ENCODE measurements at places on chromosomes 12 and 14. TPM values are rescaled to one million over a fixed set of nuclear protein-coding genes. Genes with fewer than 3 reads are reported as not detected.

GRCh38 chr12:110640275-110641025 lies 26.5 kb downstream of the TCTN1 start:
- no peaks in the 10 kb centered on the region for H3K36me3 ChIP-seq
- no peaks in the 10 kb centered on the region for H3K27me3 ChIP-seq
- peak; percentile 5 for DNase-seq
- no peak overlapping the region for H3K4me3 ChIP-seq

GRCh38 chr14:71856199-71856919 lies 75.9 kb upstream of the RGS6 start:
- no peak for DNase-seq
- H3K4me3 ChIP-seq, result no peak overlapping the region
- H3K27ac ChIP-seq, result no peak overlapping the region
- H3K27me3 ChIP-seq, result no peaks in the 10 kb centered on the region
- peaks cover 3% of the 10 kb centered on the region for H3K4me1 ChIP-seq

The SLC8A3 gene
- 0.71 TPM for total RNA-seq

GRCh38 chr14:78307671-78308070 lies 137.5 kb downstream of the NRXN3 start:
- no peak overlapping the region for H3K27ac ChIP-seq
- H3K4me3 ChIP-seq, result no peak overlapping the region
- H3K27me3 ChIP-seq, result no peaks in the 10 kb centered on the region
- H3K4me1 ChIP-seq, result peaks cover 33% of the 10 kb centered on the region
- no peak for DNase-seq
- no peaks in the 10 kb centered on the region for H3K36me3 ChIP-seq

The TAS2R20 gene
- total RNA-seq, result 6.4 TPM

Measured in neural progenitor cell (in vitro differentiated cells).